Fibroblast of the aortic adventitia (primary cell): ENCODE measurements at places on chromosomes 12 and 14. TPM values are rescaled to one million over a fixed set of nuclear protein-coding genes. Genes with fewer than 3 reads are reported as not detected.

DNA sequence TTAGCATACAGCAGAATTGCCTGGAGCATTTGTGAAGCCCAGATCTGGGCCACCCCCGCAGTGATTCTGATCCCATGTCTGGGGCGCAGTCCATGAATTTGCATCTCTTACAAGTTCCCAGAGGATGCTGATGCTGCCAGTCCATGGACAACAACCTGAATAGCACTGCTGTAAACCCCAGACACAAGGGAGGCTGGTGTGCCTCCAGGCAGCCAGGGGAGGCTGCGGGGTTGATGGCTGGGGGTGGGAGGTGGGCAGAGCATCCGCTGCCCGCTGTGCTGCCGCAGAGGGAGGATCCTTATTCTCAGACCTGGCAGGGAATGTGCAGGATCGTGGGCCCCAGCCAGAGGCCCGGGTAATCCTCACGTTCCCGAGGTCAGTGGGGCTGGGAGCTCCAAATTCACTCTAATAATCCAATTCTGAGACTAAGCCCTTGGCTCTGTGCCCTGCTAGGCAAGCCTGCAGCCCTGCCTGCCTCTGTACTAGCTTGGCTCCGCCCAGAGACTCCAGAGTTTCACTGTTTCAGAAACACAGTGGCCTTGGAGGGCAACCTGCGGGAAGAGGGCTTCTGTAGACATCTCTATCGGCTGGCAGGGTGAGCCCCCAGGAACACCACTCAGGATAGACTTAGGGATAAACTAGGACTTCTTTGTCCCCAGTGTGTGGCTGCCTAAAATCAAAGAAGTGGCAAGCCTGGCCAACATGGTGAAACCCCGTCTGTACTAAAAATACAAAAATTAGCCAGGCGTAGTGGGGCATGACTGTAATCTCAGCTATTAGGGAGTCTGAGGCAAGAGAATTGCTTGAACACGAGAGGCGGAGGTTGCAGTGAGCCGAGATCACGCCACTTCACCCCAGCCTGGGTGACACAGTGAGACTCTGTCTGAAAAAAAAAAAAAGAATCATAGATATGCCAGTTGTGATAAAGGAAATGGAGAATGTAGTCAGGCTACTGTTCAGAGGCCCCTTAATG is 17.8 kb upstream of the MLEC start:
- DNase-seq: peak; percentile 58

GRCh38 chr12:16282081-16282480 is 4.6 kb upstream of the SLC15A5 start:
- peak; percentile 21 for DNase-seq

DNA sequence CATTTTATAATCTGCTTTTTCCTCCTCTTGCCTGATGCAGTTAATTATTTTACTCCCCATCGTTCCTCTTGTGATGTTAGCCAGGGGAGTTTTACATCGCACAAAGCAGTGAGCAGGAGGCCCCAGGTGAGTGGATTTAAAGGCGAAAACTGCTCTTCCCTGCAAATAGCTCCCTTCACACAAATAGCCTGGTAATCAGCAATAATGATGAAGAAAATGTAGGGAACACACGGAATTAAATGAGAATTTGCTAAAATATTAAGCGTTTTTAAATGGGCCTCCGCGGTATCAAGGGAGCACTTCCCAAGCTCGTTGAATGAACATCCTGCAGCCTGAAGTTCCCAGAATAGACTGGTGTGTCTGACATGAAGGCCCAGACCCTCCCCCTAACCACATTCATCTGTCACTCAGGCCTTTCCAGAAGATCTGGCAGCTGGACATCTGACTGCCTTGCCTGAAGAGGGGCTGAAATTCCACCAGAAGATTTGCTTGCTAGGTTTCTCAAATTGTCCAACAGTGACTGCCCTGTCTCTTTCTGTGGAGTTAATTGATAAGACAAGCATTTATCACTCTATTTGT is 127.2 kb downstream of the CCDC60 start:
- DNase-seq: no peak

DNA sequence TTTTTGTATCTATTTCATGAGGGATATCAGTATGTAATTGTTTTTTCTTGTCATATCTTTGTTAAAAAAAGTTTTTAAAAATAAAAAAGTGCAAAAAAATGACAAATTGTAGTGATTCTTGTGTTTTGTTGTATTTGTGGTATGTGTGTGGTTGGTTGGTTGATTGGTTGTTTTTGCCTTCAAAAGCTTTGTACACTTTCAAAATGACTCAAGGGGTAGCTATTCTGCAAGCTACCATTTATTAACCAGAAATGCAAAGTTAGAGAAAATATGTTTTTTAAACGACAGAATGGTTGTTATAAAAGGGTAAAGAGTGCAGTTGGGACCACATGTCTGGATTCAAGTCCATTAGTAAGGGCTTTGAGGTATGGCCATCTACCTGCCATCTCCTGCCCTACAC is 119.3 kb downstream of the SLC35F4 start:
- DNase-seq: no peak

DNA sequence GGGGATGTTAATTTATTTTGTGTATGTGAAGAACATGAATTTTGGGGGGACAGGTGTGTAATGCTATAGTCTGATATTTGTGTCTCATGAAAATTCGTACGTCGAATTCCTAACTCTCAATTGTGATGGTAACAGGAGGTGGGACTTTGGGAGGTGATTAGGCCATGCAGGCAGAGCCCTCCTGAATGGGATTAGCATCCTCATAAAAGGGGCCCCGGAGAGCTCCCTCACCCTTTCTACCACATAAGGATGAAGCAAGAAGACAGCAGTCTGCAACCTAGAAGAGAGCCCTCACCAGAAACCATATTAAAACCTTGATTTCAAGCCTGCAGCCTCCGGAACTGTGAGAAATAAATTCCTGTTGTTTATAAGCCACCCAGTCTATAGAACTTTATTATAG is 165.4 kb downstream of the MDGA2 start:
- no peak for DNase-seq

GRCh38 chr12:30908722-30909348 is 17.7 kb upstream of the TSPAN11 start:
- peak; percentile 93 for DNase-seq

CHPT1 gene
- 14.4 and 27.4 TPM in 2 replicates for total RNA-seq

ERBB3 gene
- 1.2 and 1.5 TPM in 2 replicates for total RNA-seq

NPAS3 gene
- total RNA-seq: 0.36 and 0.65 TPM in 2 replicates

SRRM4 gene
- total RNA-seq: not detected in 2 replicates

TCL1A gene
- total RNA-seq: not detected in 2 replicates
